ENCODE measurements at places on chromosomes 16 and 17.

DNA sequence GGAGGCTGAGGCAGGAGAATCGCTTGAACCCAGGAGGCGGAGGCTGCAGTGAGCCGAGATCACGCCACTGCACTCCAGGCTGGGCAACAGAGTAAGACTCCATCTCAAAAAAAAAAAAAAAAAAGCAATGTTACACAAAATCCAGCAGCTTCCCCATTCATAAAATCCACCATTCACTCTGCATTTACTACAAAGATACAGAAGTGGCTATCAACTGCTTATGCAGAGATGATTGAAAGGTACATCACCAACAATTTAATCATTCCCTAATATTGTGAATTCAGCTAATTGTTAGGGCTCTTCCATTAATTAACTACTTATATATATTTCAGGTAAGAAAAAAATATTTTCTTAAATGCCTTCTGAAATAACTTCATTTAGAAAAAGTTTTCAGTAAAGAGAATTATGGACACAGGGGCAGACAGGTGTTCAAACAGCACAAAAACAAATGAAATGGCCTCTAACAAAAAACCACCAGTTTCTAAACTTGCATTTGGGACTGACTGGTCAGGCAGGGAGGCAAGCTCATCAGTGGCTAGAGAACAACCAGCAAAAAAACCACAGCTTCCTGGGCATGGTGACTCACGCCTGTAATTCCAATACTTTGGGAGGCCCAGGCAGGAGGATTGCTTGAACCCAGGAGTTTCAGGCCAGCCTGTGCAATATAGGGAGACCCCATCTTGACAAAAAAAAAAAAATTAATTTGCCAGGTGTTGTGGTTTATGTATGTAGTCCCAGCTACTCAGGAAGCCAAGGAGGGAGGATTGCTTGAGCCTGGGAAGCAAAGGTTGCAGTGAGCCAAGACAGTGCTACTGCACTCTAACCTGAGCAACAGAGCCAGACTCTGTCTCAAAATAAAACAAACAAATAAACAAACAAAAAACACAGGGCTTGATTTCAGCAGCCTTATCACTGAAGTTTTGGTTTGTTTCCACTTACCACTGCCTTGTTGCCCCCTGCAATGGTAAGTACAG is 26.3 kb downstream of the ERN1 start:
- no peak for DNase-seq

- no peak for DNase-seq
These were observed 9.7 kb upstream of the ALOX15B start for GRCh38 chr17:8029121-8029520.

DNA sequence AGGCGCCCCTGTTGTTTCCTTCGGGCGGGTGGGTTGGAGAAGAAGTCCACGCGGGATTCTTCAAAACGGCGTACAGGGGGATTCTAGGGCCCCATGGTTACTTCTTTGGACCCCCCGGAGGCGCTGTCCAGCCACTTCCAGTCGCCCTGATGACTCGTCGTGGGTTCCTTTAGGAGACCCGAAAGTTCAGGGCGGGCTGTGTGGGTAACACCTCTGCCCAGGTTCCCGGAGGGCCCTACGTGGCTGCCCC is 716 bp upstream of the HIC1 start:
- no peak for DNase-seq

GRCh38 chr16:62977876-62978275 is 941.6 kb upstream of the CDH8 start:
- DNase-seq: no peak

DNA sequence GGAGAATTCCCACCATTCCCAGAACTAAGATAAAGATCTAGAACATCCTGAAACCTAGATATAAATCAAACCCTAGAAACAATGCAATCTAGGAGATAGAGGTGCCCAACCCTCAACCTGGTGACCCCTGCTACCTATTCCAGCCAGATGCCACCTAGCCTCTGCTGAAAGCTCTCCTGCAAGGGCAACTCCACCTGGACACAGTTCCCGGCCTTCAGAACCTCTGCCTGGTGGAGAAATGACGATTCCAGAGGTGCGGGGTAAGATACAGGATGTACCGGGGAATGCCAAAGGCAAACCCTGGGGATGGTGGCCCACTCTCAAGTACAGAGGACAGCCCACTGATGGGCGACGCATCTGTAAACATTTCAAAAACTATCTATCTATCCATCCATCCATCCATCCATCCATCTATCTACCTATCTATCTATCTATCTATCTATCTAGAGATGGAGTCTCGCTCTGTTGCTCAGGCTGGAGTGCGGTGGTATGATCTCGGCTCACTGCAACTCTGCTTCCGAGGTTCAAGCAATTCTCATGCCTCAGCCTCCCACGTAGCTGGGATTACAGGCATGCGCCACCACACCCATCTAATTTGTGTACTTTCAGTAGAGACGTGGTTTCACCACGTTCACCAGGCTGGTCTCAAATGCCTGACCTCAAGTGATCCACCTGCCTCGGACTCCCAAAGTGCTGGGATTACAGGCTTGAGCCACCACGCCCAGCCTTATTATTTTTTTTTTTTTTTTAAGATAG is 19.0 kb downstream of the MEAK7 start:
- no peak for DNase-seq

- DNase-seq: no peak
These were observed 58.3 kb downstream of the SPACA3 start for GRCh38 chr17:33049781-33050414.

DNA sequence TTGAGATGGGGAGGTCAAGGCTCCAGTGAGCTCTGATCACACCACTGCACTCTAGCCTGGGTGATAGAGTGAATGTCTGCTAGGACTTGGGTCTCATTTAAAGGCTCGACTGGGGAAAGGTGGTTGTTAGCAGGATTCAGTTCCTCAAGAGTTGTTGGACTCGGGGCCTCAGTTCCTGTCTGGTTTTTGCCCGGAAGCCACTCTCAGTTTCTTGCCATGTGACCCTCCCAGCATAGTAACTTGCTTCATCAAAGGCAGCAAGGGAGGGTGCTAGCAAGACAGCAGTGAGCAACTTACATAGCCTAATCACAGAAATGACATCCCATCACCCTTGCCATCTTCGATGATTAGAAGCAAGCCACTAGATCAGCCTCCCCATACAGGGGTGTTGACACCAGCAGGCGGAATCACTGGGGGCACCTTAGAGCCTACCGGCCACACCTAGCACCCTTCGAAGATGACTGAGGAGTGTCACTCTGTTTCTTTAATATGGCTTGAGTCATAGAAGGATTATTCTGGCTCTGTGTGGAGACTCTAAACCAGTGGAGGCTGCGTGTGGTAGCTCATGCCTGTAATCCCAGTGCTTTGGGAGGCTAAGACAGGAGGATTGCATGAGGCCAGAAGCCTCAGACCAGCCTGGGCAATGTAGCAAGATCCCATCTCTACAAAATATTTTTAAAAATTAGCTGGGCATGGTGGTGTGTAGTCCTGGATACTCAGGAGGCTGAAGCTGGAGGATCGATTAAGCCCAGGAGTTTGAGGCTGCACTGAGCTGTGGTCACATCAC is 13.2 kb upstream of the SCNN1B start:
- no peak for DNase-seq

- no peak for DNase-seq
These were observed 374.3 kb upstream of the XYLT1 start for GRCh38 chr16:17845031-17845430.

GRCh38 chr16:26961459-26961858 is 105.3 kb upstream of the C16orf82 start:
- DNase-seq: no peak

GRCh38 chr17:3960764-3961163 is 3.5 kb downstream of the ATP2A3 start:
- no peak for DNase-seq

DNA sequence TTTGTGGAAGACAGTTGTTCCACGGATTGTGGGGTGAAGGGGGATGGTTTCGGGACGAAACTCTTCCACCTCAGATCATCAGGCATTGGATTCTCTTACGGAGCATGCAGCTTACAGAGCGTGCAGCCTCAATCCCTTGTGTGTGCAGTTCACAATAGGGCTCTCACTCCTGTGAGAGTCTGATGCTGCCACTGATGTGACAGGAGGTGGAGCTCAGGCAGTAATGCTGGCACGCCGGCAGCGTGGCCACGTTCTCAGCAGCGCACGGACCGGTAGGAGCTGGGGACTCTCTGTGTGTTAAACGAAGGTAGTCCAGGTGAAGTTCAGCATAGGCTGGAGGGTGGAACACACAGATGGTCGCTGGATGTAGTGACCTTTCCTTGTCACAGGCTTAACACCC is 37.8 kb downstream of the SEC14L1 start:
- no peak for DNase-seq

GRCh38 chr16:67741118-67741517 is 22.0 kb upstream of the GFOD2 start:
- DNase-seq: no peak

- DNase-seq: no peak
These were observed 56.0 kb downstream of the ABAT start for GRCh38 chr16:8730335-8730915.

- DNase-seq: no peak
These were observed 7.8 kb upstream of the CD300LF start for GRCh38 chr17:74720506-74720905.

DNA sequence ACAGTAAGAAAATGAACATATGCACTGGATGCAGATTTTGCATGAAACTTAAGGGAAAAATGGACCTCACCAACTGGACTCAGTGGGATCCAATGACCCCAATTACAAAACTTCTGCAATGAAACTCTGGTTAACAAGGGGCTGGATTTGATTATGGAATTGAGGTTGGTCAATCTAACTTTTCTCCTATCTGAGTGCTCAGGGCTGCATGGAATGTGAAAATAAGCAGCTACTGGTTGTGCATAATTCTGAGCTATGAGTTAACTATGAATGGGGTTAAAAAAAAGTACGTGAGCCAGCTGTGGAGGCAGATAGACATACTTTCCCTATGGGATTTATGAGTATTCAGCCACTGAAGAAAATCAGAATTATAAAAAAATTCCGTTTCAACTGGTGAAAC is 9.2 kb downstream of the FAM20A start:
- DNase-seq: no peak

DNA sequence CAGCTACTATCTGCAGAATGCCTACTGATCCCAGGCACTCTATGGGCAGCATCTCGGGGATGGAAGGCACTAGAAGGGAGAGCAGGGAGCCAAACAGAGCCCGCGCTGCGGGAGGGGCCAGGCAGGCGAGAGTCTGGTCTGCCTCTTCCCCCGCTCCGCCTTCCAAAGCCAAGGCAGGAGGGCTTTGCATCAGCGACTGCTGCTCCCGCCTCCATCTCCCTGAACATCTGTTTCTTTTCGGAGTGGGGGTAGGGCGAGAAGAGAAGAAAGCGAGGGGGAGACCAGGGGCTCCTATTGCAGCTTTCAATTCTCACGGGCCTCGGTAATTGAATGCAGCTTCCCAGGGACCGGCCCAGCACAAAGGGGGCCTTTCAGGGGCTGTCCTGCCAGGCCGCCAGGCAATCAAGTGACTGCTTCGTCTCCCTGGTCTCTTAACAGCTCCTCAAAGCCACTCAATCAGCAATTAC is 31.4 kb upstream of the CDC42EP4 start:
- DNase-seq: no peak

- DNase-seq: no peak
These were observed 1291.8 kb downstream of the CDH11 start for GRCh38 chr16:63830061-63830460.

GRCh38 chr16:13155377-13155776 is 254.0 kb downstream of the SHISA9 start:
- DNase-seq: no peak

DNA sequence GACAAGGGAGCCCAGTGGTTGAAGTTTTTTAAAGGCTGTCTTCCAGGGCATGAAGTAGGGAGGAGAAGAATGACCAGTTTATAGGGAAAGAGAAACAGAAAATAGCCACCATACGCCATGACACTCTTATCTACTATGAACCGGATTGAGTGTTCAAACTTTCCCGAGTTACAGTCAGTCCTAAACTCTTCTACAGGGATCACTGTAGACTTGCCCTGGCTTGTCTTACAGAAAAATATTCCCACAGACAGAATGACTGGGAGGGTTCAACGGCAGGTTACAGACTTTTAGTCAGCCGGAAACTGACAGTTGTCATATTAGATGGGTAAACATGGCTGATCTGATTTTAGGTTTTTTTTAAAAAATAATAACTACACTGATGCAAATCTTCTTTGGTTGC is 662.5 kb upstream of the SOX9 start:
- no peak for DNase-seq

DNA sequence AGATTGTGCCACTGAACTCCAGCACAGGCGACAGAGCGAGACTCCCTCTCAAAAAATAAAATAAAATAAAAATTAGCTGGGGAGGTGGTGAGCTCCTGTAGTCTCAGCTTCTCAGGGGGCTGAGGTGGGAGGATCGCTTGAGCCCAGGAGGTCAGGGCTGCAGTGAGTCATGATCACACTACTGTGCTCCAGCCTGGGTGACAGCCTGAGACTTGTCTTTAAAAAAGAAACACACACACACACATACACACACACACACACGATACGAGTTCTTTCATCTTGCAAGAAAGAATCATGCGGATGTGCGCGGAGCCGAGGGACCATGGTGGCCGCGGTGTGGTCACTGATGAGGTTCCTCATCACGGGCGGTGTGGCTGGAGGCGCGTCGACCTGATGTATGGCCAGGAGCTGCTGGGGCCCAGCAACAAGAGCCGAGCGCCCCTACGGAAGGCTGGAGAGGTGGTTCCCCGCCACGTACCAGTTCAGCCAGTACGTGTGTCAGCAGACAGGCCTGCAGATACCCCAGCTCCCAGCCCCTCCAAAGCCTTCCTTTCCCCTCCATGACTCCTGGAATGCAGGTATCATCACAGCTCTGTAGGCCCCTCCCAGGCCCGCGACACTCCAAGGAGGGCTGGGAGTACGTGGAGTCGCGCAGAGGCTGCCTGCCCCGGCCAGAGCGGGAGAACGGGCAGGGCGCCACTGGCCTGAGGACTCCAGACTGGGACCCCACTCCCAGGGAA is 20.7 kb downstream of the NXN start:
- no peak for DNase-seq

DNA sequence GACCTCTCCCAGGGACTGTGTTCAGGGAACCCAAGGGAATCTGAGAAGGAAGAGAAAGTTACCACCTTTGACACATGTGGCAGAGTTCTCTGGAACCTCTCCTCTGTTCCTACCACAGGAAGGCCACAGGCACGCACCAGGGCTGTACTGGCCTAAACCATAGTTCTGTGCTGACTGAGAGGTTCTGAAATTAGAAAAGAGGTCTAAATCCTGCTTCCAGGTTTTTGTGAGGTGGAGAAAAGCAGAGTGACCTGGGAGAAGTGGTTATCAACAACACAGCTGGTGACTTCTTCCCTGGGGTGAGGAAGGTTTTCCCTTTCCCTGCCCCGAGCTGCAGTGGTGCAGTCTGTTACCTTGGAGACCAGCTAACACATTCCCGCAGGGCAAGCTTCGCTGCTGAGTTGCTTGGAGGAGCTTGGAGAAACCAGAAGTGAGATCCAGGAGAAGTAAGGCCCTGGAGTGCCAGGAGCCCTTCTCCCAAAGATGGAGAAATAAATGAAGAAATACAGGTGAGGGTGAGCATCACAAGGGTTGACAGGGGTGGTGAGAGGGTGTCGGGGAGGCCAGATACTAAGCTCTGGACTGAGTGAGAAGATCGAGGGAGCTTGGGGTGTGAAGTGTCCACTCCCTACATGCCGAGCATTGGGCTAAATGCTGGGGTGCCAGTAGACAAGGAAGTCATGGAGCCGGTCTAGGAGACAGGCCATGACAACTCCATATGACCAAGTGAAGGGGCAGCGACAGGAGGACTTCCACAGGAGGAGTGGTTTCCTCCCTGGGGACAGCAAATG is at the start of gene VWA3A:
Gene VWA3A, plus strand, starts transcription at position 399 of the 791 bp plus-strand sequence. Its CDS starts 97 bp downstream, at position 496.
- no peak for DNase-seq
